ENCODE measurements at places on chromosomes 11 and 22. TPM values are rescaled to one million over a fixed set of nuclear protein-coding genes. Genes with fewer than 3 reads are reported as not detected.

Gene ANO5
- polyA plus RNA-seq = 14.4 TPM

Gene TNNT3
- 9,432 TPM for polyA plus RNA-seq

Gene CD248
- 76.4 TPM for polyA plus RNA-seq

Gene RGL4
- polyA plus RNA-seq = 1.2 TPM

Gene CNGA4
- 0.15 TPM for polyA plus RNA-seq

- DNase-seq = no peak
Observed at GRCh38 chr11:102010776-102011494, 36.3 kb upstream of the CFAP300 start.

DNA sequence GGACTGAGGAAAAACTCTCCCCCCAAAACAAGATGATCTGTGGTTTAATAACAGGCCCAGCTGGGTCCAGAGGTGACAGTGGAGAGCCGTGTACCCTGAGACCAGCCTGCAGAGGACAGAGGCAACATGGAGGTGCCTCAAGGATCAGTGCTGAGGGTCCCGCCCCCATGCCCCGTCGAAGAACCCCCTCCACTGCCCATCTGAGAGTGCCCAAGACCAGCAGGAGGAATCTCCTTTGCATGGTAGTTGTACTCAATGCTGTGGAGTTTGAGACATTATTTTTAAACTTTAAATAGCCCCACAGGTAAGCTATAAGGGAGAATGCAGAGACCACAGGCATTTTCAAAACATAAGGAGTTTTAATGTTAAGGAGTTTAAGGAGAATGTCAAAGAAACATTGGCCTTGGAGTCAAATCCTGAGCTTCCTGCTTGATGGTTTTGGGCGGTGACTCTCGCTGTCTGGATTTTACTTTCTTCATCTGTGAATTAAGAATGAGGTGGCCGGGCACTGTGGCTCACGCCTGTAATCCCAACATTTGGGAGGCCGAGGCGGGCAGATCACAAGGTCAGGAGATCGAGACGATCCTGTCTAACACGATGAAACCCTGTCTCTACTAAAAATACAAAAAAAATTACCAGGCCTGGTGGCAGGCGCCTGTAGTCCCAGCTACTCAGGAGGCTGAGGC is 6.8 kb downstream of the APOL1 start:
- no peak for DNase-seq

- no peak for DNase-seq
Observed at GRCh38 chr11:6979365-6979764, 40.8 kb downstream of the ZNF214 start.

DNA sequence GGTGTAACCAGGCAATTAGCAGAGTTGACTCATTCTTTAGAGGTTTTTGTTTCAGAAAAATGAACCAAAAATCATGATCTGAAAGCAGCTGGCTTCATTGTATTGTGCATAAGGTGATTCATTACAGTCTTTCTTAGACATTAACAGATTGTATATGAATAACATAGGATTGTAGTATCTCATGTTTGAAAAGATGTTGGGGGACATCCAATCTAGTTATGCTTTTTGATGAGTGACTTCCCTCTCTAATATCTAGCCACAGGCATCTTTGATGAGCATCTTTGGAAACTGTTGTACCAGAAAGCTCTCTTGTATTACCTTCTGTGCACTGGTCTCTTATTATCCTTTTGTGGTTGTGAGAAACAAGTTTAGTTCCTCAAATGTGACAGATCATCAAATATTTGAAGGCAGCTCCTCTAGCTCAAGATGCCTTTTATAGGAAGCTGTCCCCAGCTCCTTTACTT is 8.3 kb downstream of the GRK3 start:
- DNase-seq = no peak

DNA sequence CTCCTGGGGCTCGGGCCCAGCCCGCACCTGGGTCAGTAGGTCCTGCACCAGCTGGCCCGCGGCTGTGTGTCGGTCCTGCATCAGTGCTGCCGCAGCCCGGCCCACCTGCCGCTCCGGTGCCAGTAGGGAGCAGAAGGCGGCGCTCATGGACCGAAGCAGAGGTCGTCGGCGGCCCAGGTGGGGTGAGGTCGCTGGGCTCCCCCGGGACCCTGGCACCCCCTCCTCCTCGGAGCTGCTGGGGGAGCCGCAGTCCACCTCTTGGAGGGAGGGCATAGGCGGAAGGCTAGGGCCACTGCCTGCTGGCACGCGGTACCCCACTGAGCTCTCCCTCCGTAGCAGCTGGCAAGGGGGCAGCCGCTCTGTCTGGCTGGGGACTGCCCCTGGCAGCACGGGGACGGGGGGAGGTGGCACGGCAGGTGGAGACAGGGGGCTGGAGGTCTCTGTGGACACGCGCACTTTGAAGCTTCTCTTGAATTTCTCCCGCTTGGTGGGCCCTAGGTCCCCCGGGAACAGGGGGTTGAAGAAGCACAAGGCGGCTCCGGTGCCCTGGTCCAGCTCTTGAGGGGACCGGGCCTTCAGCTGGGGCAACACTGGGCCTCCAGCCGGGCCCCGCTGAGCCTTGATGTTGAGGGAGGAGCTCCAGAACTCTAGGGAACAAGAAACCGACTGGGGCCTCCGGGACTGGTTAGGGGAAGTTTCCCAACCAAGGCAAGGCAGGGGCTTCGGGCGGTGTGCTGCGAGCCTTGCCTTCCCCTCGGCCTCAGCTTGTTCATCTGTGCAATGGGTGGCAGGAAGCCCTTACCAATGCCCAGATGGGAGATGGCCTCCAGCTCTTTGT is 1.4 kb downstream of the RIN1 start:
- DNase-seq = no peak

DNA sequence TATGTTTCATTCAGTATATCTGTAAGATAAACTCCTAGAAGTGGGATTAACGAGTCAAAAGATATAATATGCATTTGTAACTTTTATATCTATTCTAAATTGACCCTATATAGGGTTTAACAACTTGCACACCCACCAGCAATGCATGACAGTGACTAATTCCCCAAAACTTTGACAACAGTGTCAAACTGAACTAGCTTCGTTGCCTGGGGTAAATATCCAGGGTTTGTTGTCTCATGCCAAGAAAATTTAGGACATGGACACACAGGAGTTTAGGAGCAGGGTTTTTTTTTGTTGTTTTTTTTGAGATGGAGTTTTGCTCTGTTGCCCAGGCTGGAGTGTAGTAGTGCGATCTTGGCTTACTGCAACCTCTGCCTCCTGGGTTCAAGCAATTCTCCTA is 5.1 kb downstream of the SNU13 start:
- no peak for DNase-seq

DNA sequence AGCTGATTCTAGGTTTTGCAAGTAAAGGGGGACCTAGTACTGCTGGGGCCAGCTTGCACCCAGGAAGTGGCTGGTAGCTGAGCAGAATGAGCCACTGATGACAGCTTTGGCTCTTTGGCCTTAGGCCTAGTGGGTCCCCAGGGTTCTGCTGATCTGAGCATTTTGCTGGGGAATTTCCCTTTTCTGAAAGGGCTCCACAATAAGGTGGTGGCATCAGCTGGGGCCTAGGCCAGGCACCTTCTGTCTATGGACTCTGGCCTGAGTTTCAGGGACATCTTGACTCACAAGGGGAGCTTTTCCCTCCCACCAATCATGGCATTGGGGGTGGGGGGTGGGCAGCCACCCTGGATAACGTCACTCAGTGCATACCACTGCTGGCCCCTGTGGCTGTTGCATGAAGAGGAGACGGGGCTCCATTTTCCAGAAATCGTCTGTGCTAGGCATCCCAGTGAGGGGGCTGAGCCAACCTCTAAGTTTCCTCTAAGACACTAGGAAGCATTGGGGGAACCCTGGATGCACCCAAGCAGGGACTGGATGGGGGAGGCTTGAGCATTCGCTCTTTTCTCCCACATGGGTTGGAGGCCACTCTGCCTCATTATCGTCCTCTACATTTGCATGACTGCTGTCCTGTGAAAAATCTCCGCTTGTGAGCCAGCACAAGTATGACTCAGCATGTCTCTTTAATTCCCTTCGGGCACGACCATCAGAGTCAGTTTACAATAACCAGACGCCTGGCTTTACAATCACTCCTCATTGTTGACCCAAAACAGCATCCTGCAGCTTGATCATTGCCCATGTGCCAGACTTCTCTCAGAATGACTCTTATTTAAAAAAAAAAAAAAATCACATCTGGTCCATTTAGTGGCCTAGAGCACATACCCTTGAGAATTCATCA is 145.0 kb upstream of the THY1 start:
- no peak for DNase-seq

Data from forelimb muscle (tissue), 1 donor.